ENCODE measurements at places on chromosomes 4 and X. TPM values are rescaled to one million over a fixed set of nuclear protein-coding genes. Genes with fewer than 3 reads are reported as not detected.

- H3K4me1 ChIP-seq = no peaks in the 10 kb centered on the region
- no peak overlapping the region for H3K27ac ChIP-seq
- DNase-seq = no peak
- no peak overlapping the region for H3K4me3 ChIP-seq
- H3K27me3 ChIP-seq = no peaks in the 10 kb centered on the region
- no peaks in the 10 kb centered on the region for H3K36me3 ChIP-seq
Observed at GRCh38 chr4:151147000-151147399, 47.6 kb downstream of the RPS3A start.

- no peak for DNase-seq
- H3K27me3 ChIP-seq = no peaks in the 10 kb centered on the region
- no peak overlapping the region for H3K4me3 ChIP-seq
Observed at GRCh38 chrX:80331285-80331684, 89.0 kb upstream of the TENT5D start.

ADH7 gene
- not detected for total RNA-seq

FHL1 gene
- total RNA-seq = 32.3 TPM

DNA sequence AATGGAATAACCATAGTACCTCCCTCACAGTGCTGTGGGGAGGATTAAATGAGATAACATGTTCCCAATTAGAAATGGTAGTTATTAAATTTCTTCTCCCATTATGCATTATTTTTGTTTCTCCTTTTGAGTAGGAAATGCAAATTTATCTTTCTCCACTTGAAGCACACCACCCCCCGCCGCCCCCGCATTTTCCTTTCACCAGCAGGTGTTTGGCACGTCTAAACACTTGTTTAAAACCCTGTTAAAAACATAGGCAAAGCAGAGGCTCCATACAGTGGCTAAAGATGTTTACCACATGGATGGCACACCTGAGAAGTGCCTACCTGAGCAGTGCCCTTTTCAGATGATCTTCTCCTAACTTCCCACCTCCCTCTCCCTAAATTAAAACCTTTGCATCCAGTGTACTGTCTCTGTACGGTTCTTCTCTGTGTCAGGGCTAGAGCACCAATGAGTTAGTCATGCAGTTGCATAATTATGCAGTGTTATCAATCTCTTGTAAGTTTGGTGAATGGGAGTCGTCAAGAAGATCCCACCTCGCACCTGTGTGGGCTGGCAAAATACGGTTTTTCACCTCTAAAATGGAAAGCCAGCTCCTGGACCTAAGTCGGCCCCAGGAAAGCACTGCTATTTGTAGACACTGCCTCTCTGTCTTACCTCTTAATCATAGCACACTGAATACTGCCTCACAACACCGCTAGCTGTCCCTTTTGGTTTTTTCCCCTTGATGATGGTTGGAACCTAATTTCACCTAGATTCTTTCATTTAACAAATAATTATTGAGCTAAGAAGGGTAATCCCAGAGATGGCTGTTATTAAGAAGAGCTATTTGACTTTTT, 122.0 kb downstream of the CT47B1 start:
- no peaks in the 10 kb centered on the region for H3K27me3 ChIP-seq
- no peaks in the 10 kb centered on the region for H3K36me3 ChIP-seq

NPY5R gene
- not detected for total RNA-seq

GRCh38 chr4:66640233-66640990, 904.9 kb downstream of the CENPC start:
- H3K4me1 ChIP-seq = no peaks in the 10 kb centered on the region
- no peak for DNase-seq
- H3K4me3 ChIP-seq = no peak overlapping the region
- H3K27me3 ChIP-seq = no peaks in the 10 kb centered on the region
- H3K27ac ChIP-seq = no peak overlapping the region

DNA sequence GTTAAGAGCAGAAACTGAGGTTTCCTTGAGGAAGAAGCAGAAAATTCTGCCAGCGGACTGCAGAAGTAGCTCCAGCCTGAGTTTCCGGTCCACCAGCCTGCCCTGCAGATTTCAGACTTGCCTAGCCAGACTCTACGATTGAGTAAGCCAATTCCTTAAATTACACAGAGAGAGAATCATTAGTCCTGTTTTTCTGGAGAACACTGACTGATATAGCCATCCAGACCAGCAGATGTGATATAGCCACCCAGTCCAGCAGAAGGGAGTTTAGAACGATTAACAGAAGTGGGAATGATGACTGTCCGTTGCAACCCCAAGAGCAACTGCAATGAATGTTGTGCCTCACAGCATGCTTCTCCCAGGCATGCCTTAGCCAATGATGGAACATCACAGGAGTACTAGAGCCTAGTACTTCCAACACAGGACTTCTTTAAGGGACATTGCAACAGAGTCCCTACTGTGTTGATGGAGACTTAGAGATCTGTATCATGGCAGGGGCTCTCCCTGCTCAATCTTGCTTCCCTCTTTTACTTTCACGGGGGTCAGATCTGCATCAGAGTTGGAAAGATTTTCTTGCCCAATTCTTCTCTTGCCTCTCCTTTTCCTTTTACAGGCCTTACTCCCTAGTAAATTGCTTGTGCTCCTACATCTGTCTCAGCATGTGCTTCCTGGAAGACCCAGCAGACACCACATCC, 264.6 kb upstream of the CLNK start:
- H3K27ac ChIP-seq = no peak overlapping the region
- no peak overlapping the region for H3K4me3 ChIP-seq
- H3K27me3 ChIP-seq = no peaks in the 10 kb centered on the region

DNA sequence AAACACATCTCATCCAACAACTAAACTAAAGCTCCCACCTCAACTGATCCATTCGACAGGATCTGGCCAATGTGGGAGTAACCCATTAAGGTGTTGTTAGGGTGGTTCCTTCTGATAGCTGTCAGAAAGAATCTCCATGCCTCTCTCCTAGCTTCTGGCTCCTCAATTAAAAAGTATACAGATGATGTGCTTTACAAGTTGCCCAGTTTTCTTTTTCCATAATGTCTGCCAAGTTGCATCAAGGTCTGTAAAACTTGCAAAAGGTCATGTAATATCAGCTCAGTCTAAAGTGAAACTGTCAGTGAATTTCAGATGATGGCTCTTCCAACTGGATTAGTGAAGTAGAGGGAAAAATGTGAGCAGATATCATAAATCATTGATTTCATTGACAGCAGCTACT, 191.8 kb downstream of the RAB28 start:
- H3K27me3 ChIP-seq = no peaks in the 10 kb centered on the region
- H3K36me3 ChIP-seq = no peaks in the 10 kb centered on the region
- no peak overlapping the region for H3K27ac ChIP-seq
- no peak overlapping the region for H3K4me3 ChIP-seq
- DNase-seq = no peak
- no peaks in the 10 kb centered on the region for H3K4me1 ChIP-seq

DMD gene
- total RNA-seq = 0.19 TPM

DNA sequence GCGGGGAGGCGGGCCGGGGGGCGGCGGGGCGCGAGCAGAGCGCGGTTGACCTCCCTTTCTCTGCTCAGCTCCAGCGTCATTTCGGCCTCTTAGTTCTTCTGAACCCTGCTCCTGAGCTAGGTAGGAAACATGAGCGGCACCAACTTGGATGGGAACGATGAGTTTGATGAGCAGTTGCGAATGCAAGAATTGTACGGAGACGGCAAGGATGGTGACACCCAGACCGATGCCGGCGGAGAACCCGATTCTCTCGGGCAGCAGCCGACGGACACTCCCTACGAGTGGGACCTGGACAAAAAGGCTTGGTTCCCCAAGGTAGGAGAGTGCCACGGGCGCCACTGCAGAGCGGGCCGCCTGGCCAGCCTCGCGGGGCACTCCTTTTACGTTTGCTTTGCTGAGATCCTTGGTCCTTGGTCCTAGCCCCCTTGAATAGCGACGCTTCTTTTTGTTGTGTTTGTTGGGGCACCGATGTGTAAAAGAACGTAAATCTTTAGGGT, at the start of gene HTATSF1:
Gene HTATSF1, plus strand, starts transcription at position 37 of the 497 bp plus-strand sequence. Its CDS starts 93 bp downstream, at position 130.
- peak within 1 kb of the TSS; percentile 73 for H3K27ac ChIP-seq
- H3K36me3 ChIP-seq = peaks cover 13% of the 10 kb centered on the region
- no peak for DNase-seq
- H3K4me3 ChIP-seq = peak within 1 kb of the TSS; percentile 83
- no peaks in the 10 kb centered on the region for H3K27me3 ChIP-seq
- peaks cover 23% of the 10 kb centered on the region for H3K4me1 ChIP-seq

MAGEA11 gene
- not detected for total RNA-seq

GRCh38 chr4:180581061-180581460, 1662.1 kb upstream of the TENM3 start:
- H3K36me3 ChIP-seq = no peaks in the 10 kb centered on the region
- no peaks in the 10 kb centered on the region for H3K27me3 ChIP-seq
- no peak overlapping the region for H3K4me3 ChIP-seq
- no peaks in the 10 kb centered on the region for H3K4me1 ChIP-seq

GRCh38 chr4:72484981-72485380, 84.0 kb downstream of the ADAMTS3 start:
- no peaks in the 10 kb centered on the region for H3K4me1 ChIP-seq
- H3K4me3 ChIP-seq = no peak overlapping the region
- no peak for DNase-seq
- H3K27ac ChIP-seq = no peak overlapping the region
- no peaks in the 10 kb centered on the region for H3K27me3 ChIP-seq

BRS3 gene
- not detected for total RNA-seq

DNA sequence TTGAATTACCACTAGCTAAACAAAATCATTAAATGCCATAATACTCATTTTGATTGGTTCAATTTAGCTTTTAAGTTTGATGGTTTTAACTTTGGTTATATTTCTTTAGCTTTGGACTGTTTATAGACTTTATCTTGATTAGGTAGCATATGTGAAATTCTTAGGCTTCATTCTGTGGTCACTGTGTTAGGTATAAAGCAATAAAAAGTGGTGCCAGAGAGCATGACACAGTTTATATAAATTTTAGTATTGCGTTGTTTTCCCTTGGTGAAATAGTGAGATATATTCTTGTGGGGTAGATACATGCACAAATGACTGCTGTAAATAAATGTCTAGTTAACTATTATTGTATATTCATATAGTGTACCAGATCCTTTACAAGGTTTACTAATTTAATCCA, 474.2 kb upstream of the GRID2 start:
- H3K36me3 ChIP-seq = no peaks in the 10 kb centered on the region
- H3K27ac ChIP-seq = no peak overlapping the region
- no peaks in the 10 kb centered on the region for H3K4me1 ChIP-seq
- DNase-seq = no peak
- H3K4me3 ChIP-seq = no peak overlapping the region
